Ammon's horn (tissue), 1 donor: ENCODE measurements at places on chromosomes 4 and X.

DNA sequence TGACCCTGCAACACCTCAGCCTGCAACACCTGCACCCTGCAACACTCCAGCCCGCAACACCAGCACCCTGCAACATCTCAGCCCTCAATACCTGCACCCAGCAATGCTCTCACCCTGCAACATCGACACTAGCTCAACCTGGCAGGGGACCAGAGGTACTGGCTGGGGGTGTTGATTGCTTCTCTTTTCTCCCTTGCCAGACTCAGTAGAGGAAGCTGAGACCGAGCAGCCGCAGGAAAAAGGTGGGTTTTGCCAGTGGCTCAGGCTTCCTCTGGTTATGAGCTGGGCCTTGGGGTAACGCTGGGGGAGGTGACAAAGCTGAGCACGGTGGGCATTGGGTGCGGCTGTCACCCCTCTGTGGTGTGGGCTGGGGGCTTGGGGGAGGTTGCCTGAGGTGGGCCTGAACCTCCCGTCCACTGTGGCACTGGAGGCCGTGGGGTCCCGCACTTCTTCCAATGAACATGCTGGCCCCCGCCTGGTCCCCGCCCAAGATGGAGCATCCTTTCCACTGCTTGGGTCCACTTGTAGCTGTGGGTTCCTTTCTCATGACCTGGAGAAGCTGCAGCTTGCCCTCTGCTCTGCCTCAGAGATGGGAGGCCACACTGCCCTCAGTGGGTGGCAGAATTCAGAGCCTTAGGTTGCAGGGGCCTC lies 26.0 kb downstream of the SH3TC1 start:
- no peak for DNase-seq

DNA sequence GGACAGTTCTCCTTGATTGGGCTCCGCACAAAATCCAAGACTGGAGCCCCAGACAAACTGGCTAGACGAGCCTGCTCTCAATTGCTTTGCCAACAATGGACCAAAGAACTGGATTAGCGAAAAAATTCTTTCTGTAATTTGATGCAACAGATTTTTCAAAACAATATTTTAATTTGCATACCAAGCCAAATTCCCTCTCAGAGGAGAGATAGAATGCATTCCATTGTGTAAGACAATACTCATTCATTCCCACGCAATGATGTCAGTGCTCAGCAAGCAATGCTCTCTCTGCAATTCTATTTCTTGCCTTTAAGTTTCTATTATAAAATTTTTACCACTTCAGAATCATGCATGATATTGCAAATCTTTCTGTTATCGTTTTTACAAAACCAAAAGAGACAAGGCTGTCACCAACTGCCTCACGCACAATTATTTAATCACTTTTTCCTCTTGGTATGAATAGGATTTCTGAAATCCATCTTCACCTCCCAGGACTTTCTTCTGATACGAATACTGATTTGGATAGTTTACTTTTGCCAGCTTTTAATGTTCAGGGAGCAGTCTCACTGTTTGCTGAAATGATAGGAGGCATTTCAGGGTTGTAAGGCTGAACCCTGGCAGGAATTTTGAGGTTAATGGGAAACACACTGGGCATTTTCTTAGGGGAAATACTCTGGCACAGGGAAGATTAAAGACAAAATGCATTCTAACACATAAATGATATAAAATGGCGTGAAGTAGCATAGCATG lies 46.1 kb upstream of the HCCS start:
- peak; percentile 40 for DNase-seq

GRCh38 chr4:185700048-185700447 lies 111.9 kb downstream of the SORBS2 start:
- DNase-seq = no peak

DNA sequence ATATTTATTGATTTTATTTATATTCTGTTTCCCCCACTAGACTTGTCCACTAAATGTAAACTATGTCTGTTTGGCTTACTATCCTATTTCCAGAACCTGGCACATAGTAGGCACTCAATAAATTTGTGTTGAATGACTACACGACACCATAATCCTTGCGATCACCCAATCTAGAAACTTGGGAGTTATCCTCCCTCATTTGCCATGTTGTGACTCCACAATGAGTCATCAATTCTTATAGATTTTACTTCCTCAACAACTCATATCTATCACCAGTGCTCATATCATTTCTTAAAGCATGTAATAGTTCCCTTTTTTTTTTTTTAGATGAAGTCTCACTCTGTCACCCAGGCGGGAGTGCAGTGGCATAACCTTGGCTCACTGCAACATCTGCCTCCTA lies 39.9 kb upstream of the VAMP7 start:
- DNase-seq = no peak

- no peak for DNase-seq
Measured at GRCh38 chrX:151780621-151781020, 46.1 kb downstream of the CNGA2 start.
